ENCODE measurements at places on chromosomes 12 and 14.

DNA sequence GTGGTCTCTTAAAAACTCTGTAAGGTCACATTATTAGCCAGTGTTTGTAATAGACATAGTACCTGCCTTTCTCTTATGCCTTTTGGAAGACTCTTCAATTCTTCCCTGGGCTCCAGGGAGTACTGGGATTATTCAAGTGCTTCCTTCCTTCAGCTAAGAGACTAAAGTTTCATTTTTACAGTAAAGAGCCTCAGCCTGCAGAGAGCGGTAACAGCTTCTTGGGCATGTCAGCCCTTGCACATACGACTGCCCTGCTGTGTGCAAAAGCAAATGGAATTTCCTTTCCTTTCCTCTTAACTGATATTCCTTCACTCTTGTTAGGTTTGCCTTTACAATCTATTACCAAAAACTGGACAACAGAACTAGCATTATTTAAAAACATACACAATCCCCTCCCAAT, 32.9 kb upstream of the AMIGO2 start:
- no peak for DNase-seq

DNA sequence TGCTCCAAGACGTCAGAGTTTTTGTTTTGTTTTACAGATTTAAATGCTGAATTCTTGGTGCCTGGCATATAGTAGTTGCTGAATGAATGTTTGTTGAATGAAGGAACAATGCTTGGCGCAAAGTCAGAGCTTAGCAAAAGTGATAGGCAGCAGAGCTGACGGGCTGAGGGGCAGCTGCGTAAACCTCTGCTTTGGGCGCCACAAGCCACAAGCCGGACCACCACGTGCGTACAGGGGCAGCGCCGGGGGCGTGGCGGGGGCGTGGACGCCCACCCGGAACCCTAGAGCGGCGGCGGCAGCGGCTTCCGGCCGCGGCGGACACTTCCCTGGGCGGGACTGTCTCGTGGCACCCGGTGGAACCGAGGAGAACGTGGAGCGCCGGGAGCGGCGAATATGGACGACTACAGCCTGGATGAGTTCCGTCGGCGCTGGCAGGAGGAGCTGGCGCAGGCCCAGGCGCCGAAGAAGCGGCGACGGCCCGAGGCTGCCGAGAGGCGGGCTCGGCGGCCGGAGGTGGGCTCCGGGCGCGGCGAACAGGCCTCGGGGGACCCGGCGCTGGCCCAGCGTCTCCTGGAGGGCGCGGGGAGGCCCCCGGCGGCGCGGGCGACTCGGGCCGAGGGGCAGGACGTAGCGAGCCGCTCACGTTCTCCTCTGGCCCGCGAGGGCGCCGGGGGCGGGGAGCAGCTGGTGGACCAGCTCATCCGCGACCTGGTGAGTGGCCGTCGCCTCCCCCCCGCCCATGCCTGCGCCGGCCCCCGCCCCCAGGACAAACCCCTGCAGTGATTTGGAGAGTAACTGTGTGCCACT, at the start of gene FBXW8:
FBXW8 (plus strand) TSS at position 306 of the 807 bp plus-strand sequence; CDS start at position 394, 88 bp downstream.
- DNase-seq = peak; percentile 25

- DNase-seq = peak; percentile 74
Observed at GRCh38 chr12:52006726-52007157, at the start of gene TAMALIN. Gene TAMALIN (plus strand): TSS chr12:52006946. CDS start chr12:52007020, 74 bp downstream.

GRCh38 chr12:21073129-21073528, 57.9 kb upstream of the SLCO1B1 start:
- no peak for DNase-seq
